ENCODE measurements at places on chromosomes 7 and 10.

GRCh38 chr7:36279200-36279925 is 110.3 kb upstream of the ANLN start:
- no peak for DNase-seq

DNA sequence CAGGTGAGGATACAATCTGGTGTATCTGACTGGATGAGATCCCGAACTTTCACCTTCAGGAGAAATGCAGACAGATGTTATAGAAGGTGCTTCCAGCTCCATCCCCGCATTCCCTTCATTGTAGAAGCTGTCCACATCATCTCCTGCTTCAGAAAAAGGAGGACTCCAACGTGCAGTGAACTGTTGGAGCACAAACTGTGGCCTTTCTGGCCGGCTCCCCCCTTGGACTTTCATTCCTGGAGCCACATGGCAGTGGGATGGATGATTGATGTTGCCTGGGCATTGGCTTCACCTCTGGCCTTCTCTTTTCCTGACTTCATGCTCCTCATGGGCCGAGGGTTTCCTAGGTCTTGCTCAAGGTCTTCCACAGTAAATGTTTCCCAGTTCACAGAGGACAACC is 29.6 kb upstream of the ZNF273 start:
- DNase-seq = no peak

- no peak for DNase-seq
Measured at GRCh38 chr7:117250801-117251200, 72.1 kb downstream of the WNT2 start.

DNA sequence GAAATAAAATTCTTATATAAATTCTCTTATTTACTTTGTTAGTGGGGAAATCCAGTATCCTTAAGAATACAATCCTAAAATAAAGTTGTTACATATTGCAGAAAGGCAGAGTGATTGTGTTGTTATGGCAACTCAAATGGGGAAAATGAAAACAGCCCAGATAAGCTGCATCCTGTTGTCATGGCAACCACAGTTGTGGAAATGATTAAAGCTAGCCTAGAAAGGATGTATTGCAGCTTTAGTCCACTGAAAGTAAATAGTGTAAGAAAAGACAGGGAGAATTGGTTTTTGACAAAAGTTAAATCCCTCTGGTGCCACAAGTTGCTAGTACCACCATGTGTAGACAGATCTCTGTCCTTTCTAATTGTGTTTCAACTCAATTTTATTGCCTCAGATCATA is 43.2 kb downstream of the BTRC start:
- peak; percentile 49 for DNase-seq

GRCh38 chr7:116899308-116899707 is 36.9 kb downstream of the CAPZA2 start:
- no peak for DNase-seq

GRCh38 chr10:82498976-82499375 is 624.0 kb downstream of the NRG3 start:
- no peak for DNase-seq

DNA sequence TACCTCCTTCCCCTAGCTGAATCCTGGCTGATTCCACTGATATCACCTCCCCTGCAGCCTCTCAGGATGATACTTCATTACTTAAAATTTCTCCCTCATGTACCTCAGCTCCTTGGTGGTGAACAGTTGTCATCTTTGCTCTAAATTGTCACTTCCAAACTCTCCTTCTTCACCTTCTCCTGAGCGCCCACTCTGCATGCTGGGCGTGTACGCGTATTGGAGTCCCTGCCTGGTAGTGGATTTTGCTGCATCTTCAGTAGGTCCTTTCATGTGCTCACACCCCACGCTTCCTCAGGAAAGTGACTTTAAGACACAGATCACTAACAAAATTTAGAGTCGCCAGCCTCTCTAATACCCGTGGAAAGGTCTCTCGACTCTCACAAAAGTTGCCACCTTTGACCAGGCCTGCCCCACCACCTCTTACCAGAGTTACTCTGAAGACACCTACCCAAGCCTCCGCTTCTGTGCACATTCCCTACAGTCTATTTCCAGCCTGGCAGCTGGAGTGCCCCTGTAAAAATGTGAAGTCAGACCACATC is 236.8 kb downstream of the FANK1 start:
- no peak for DNase-seq

DNA sequence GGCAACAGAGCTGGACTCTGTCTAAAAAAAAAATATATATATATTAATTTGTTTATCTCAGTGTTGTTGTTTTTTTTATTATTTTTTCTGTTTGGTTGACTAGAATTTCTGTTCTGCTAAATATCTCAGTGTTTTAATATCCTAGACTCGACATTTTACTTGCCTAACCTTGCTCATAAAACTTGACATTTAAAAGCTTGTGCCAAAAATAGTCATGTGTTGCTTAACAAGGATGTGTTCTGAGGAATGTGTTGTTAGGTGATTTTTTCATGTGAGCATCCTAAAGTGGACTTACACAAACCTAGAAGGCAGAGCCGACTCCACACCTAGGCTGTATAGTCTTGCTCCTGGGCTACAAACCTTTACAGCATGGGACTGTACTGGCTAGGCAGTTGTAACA is 23.1 kb downstream of the NRBF2 start:
- DNase-seq = no peak

- peak; percentile 4 for DNase-seq
Measured at GRCh38 chr10:7529638-7530037, 118.8 kb upstream of the SFMBT2 start.

DNA sequence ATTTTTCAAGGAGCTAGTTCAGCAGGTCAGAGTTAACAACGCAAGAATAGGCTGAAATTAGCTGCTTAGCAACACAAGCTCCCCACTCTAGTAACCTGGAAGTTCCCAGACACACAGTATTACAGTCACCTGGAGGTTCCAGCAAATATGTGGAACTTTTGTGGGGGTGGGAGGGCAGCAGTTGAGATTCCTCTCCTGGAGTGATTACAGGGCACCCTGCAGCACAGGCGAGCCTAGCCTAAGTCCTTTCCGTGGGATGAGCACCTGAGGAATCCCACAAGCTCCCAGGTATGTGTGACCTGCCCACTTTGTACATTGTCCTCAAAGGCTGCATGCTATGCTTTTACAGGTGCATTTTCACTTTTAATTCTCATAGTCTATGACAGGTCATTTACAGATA is 13.6 kb downstream of the TPK1 start:
- DNase-seq = no peak

- DNase-seq = no peak
Measured at GRCh38 chr7:54877683-54878082, 118.7 kb upstream of the SEC61G start.

GRCh38 chr7:46150721-46151120 is 229.6 kb upstream of the IGFBP3 start:
- DNase-seq = no peak

GRCh38 chr7:54879776-54880175 is 120.8 kb upstream of the SEC61G start:
- no peak for DNase-seq

GRCh38 chr7:106219170-106219569 is 65.6 kb downstream of the NAMPT start:
- DNase-seq = no peak

- DNase-seq = no peak
Measured at GRCh38 chr10:130961506-130962239, 349.8 kb downstream of the TCERG1L start.

- peak; percentile 7 for DNase-seq
Measured at GRCh38 chr10:129971381-129972144, 7.5 kb upstream of the EBF3 start.

- DNase-seq = no peak
Measured at GRCh38 chr7:159139202-159139601, 5.5 kb downstream of the VIPR2 start.

GRCh38 chr7:93551063-93551895 is 23.2 kb downstream of the CALCR start:
- peak; percentile 49 for DNase-seq

- no peak for DNase-seq
Measured at GRCh38 chr10:125548878-125549277, 134.1 kb downstream of the TEX36 start.

DNA sequence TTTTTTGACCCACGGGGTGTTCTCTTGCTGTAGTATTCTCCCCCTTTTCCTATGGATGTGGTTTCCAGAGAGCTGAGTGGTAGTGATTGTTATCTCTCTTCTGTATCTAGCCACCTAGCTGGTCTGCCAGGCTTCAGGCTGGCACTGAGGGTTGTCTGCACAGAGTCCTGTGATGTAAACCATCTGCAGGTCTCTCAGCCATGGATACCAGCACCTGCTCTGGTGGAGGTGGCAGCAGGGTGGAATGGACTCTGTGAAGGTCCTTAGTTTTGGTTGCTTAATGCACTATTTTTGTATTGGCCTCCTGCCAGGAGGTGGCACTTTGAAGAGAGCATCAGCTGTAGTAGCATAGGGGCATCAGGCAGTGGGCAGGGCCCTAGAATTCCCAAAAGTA is 851 bp downstream of the HYAL4 start:
- DNase-seq = no peak

GRCh38 chr10:113026679-113027078 is 76.6 kb downstream of the TCF7L2 start:
- no peak for DNase-seq

GRCh38 chr7:111987115-111987826 is 218.9 kb downstream of the DOCK4 start:
- no peak for DNase-seq

DNA sequence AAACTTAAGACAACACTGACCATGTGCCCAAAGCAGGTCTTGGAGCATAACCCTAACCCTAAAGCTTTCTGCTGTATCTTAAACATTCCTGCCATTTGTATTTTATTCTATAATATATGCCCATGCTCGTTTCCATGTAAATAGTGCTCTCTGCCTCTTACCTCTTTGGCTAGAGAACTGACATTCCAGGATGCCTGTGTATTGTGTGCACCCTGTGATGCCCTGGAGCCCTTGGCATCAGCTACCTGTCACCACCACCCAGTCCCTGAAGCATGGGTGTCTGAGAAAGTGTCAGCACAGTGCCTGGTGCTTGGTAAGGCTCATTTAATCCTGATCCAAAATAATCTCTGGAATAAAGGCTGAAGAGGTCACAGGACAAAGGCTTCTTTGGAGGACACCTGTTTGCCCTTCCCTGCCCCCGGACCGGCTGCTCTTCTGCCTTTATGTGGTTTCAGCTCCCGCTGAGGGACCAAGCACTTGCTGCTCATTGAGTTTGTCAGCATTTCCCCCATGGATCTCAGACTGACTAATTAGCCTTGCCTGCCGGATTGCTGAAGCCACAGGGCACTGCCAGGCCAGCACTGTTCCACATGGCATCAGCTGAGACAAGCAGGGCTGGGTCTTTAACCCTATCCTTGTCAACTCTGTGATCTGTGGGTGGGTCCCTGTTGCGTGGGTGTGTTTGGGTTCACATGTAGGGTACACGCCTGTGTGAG is 139.1 kb upstream of the SORCS3 start:
- DNase-seq = no peak

DNA sequence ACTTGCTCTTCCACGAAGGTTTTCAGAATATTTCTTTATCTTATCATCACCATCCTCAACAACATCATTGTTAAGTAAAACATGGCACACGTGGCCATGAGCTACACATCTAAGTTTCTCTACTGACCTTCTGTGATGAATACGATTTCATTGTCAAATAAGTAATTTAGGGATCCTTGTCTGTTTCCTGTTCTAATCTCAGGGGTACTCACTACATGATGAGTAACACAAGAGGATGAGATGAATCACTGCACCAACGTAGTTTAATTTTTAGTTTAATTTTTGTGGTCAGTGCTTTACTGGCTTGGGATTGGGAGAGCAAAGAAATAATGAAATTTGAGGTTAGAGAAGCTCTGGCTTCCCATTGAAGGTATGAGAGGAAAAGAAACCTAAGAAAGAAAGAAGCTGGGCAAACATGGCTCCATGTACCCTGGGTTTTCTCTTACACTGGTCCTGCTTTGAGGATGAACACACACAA is 461.9 kb upstream of the KLF6 start:
- DNase-seq = no peak

- DNase-seq = no peak
Measured at GRCh38 chr7:43697690-43698089, 31.6 kb downstream of the COA1 start.

DNA sequence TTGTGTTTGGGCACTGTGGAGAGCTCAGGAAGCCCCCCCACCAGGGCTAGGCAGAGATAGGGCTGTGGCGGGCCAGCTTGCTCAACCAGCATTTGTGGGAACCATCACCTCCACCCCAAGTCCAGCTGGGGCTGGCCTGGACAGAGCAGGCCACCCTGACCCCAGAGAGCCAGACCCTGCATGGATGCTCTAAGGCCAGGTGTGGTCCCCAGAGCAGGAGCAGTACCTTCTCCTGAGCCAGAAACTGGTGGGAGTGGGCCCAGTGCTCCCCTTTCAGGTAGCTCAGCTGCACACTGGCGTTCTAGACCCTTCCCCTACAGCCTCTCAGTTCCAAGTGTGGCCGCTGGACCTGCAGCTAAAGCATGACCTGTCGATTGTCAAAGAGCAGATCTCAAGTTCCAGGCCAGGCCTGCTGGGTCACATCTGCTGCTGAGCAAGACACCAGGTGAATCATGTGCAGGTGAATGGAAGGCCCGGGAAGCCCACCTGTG is 57.2 kb downstream of the RASGEF1A start:
- DNase-seq = no peak

- no peak for DNase-seq
Measured at GRCh38 chr10:76034353-76035205, 603.2 kb downstream of the LRMDA start.

DNA sequence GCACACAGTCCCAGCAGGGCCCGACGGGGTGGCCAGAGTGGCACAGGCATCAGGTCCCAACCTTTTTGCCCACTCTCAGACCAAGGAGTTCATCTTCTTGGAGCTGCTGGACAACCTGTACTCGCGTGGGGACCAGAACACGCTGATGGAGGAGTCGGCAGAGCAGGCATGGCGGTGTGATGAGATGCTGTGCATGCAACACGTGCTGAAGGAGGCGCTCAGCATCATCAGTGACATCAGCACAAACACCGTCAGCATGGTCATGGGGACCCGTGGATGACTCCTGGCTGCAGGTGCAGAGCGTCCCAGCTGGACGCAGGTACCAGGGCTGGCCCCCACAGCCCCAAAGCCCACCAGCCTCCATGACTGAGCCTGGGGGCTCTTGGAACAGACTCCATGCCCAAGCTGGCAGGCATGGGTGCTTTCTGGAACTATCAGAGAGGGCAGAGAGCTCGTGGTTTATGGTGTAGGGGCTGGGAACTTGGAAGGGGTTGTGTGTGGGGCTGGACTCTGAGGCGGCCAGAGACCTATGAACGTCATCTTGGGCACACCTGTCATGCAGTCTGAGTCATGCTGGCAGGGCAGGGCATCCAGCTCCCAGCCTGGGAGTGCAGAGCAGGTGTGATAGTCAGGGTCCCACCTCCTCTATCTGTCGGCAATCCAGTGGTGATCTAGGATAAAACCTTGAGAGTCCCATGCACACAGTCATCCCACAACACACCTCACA is 8.2 kb upstream of the MTPAP start:
- no peak for DNase-seq

GRCh38 chr10:5595994-5596471 is 70.4 kb downstream of the ASB13 start:
- no peak for DNase-seq

- DNase-seq = no peak
Measured at GRCh38 chr10:13340626-13341376, 7.3 kb downstream of the SEPHS1 start.

DNA sequence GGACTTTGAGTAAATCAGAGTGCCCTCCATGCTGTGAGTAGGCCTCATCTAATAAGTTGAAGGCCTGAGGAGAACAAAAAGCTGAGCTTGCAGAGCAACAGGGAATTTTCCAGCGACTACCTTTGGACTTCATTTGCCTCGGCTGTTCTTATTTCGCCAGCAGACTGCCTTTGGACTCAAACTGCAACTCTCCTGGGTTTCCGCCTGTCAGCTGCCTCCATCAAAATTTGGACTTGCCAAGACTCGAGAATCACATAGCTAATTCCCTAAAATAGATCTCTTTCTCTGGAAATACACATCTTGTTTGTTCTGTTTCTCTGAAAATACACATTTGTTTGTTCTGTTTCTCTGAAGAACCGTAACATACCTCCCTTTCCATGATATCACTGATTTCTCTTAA is 93.8 kb downstream of the ITGB8 start:
- DNase-seq = no peak

Measured in NCI-H2081 (cell line).